ENCODE measurements at places on chromosomes 2 and 18.

GRCh38 chr18:36692371-36692770 is 136.4 kb downstream of the TPGS2 start:
- DNase-seq = no peak

DNA sequence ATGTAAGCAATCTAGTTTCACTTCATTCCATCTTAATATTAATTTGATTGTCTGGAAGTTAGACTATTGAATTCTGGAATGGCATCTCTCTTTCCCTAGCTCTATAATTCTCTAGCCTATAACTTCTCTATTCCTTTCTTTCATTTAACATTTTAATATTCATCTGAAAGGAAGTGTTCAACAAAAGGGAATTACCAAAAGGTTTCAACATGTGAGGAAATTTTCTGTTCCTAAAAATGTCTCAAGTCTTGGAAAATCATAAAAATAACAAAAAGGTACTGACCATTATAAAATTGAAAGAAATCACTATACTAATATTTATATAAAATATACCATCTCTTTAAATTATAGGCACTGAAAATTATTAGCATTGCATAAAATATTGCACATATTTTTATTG is 228.7 kb downstream of the TXNL1 start:
- DNase-seq = no peak

DNA sequence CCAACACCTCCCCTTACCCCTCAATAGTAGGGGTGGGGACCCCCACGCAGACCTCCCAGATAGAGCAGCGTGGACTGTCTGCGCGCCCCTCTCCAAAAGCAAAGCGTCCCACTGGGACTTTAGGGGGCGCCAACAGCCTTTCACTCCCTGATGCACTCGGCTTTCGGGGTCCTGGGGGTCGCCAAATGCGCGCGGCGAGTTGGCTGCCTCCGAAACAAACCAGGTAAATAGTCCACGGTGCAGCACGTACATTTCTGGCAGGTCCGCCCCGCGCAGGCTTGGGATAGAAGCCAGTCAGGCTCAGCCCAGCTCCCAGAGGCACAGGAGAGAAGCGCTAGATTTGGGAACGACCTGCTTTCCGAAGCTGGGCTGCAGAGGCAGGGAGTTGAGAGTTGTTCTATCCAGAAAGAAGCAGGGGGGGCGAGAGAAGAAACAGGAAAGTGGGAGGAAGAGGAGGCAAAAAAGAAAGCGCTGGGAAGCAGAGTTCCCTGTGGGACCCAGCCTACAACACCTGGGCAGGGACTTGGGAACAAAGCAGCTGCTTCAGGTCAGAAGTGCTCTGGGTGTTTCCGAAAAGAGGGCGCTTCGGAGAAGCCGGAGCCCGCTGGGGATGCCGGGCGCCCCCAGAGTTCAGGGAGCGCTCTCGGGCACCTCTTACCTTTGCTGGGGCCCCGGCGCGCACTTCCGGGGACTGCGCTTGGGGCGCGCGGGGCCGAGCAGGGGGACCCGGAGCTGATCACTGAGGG is 544 bp downstream of the EVA1A start:
- no peak for DNase-seq

GRCh38 chr18:48161191-48161910 is 230.9 kb upstream of the SMAD2 start:
- no peak for DNase-seq

- DNase-seq = no peak
These were observed 520.5 kb downstream of the KCNJ3 start for GRCh38 chr2:155218945-155219344.

DNA sequence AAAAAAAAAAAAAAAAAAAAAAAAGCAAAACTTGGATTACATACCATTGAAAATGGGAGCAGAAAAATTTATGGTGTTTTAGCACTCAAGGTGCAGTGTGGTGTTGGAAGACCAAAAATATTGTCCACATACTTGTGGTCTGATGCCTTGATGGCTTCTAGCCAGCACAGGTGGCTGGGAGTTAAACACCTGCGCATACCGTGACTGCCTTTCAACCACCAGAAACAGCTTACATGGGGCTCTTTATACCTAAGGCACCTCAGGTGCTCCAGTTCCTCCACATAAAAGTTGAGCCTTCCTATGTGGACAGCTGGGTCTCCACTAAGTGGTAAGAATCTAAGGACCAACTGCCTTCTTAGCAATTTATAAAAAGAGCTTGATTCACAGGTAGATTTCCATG is 802.6 kb upstream of the CELF4 start:
- DNase-seq = no peak

GRCh38 chr18:62399781-62400308 is 74.7 kb downstream of the TNFRSF11A start:
- no peak for DNase-seq

DNA sequence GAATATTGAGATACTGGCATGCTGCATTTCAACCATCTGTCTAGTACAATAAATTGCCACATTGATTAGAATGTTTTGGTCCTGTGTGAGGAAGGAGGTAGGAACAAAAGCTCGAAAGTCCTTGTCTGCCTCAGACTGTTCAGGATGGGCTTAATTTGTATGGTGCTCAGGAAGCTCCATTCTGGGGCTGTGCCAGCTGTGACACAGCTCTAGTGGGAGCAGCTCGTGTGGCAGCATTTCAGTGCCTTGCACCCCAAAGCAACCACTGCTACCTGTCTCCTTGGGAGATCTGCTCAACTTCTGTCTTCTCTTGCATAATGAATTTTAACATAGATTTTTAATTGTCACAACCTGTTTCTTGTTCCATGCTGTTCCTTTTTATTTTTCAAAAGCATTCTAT is 144.4 kb upstream of the THUMPD2 start:
- no peak for DNase-seq

DNA sequence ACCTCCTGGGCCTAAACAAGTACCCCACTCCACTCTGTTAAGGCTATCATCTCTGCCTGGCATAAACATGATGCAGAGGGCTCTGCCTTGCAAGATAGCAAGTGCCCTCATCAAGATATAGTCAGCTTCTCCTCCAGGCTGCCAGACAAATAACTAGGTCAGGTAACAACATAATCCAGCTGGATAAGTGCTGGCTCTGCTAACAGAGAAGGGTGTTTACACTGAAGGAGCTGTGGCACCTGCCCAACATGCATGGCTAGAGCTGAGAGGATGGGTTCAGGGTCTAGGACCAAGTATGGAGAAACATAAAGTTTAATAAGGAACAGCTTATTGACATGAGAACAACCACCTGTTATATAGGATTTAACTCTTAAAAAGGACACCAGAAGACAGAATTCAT is 42.8 kb downstream of the DLGAP1 start:
- no peak for DNase-seq

- no peak for DNase-seq
These were observed 244.7 kb downstream of the HRH4 start for GRCh38 chr18:24704946-24705630.

DNA sequence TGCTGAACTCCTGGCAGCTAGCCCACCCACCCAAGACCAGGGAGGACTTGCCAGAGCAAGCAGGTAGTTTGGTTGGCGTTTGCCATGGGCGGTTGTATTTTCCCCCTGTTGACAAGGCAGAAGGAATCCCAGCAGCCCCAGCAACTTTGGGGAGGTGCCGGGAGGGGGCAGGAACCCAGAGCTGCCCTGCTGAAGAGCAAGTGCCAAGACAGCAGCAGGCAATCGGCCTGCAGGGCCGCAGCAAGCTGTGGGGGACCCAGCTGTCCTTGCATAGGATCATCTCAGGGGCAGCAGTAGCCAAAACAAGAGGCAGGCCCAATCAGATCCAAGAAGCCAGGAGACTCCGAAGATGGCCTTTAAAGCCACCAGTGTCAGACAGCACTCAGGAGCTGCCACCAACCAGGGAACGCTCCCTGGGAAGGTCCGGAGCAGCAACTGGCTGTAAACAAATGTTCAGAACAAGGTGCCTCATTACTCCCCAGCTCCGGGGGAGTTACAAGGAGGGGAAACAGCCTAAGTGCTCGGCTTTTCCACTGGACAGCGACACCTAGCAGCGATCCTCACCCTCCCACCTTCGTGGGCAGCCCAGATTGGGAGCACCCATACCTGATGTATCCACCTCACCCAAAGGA is 2.1 kb downstream of the ST8SIA5 start:
- DNase-seq = no peak

DNA sequence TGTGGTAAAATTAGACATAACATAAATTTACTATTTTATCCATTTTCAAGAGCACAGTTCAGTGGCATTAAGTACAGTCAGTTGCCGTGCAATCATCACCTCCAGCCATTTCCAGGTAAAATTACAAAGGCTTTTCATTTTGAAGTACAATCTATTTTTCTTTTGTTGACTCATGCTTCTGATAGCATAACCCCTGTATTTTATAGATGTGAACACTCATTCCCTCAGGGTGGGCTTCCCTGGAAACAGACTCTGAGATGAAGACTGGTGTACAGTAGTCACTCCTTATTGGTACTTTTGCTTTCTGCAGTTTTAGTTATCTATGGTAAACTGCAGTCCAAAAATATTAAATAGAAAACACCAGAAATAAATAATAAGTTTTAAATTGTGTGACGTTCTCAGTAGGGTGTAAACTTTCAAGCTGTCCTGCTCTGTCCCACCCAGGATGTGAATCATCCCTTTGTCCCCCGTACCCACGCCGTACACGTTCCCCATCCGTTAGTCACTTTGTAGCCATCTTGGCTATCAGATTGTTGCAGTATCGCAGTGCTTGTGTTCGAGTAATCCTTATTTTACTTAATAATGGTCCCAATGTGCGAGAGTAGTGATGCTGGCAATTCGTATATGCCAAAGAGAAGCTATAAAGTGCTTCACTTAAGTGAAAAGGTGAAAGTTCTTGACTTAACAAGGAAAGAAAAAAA is 41.1 kb upstream of the NAB1 start:
- DNase-seq = no peak

- DNase-seq = no peak
These were observed 21.3 kb upstream of the NRXN1 start for GRCh38 chr2:51053213-51053612.

- no peak for DNase-seq
These were observed 79.9 kb upstream of the FAM237A start for GRCh38 chr2:206562375-206562774.

GRCh38 chr2:105746177-105747080 is 1.7 kb downstream of the NCK2 start:
- no peak for DNase-seq

GRCh38 chr18:26228562-26229260 is 2.5 kb downstream of the TAF4B start:
- no peak for DNase-seq

DNA sequence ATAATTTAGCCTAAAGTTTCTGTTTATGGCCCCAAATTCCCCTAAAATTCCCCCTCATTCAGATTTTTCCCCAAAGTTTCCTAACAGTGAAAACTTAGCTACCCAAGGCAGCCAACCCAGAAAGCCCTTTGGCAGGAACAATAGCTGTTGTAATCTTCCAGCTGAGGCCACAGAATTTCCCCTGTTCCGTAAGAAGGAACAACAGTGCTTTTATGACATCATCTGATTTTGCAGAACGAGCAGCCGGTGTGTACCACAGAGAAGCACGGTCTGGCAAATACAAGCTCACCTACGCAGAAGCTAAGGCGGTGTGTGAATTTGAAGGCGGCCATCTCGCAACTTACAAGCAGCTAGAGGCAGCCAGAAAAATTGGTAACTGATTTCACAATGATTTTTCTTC is 6.3 kb downstream of the TNFAIP6 start:
- no peak for DNase-seq

- DNase-seq = peak; percentile 3
These were observed 971.3 kb upstream of the FAM98A start for GRCh38 chr2:34570266-34570872.

GRCh38 chr2:199382091-199382490 is 75.6 kb downstream of the SATB2 start:
- DNase-seq = no peak

DNA sequence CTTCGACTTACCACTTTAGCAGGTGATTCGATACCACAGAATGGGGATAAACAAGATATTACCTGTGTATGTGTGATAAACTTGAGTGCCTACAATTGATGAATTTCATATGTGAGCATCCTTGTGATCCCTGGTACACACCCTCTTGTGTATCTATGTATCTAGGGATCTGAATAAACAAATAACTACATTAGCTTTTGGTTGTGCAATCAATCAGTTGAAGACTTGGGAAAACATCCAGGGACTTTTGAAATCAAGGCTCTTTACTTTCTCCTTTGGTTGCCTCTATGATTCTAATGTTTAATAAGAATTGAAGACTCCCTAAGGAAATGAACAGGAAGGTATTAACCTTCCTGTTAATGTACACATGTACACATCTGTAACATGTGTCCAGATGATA is 97.3 kb upstream of the DCC start:
- DNase-seq = no peak

DNA sequence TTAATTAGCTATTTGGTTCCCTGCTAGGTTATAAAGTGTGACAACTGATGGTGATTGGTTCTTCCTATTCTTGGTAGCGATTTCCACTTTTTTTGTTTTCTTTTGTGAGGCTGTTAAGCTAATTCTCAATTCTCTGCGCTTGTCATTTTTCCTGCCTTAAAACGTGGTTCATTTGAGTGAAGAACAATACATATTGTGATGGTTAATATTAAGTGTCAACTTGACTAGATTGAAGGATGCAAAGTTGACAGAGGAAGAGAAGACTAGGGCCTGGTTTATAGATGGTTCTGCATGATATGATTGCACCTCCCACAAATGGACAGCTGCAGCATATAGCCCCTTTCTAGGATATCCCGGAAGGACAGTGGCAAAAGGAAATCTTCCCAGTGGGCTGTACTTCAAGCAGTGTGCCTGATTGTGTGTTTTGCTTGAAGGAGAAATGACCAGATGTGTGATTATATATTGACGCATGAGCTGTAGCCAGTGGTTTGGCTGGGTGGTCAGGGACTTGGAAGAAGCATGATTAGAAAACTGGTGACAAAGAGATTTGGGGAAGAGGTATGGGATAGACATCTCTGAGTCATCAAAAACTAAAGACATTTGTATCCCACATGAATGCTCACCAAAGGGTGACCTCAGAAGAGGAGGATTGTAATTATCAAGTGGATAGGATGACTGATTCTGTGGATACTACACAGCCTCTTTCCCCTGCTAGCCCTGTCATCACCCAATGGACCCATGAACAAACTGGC is 39.4 kb upstream of the ZNF804A start:
- DNase-seq = no peak

DNA sequence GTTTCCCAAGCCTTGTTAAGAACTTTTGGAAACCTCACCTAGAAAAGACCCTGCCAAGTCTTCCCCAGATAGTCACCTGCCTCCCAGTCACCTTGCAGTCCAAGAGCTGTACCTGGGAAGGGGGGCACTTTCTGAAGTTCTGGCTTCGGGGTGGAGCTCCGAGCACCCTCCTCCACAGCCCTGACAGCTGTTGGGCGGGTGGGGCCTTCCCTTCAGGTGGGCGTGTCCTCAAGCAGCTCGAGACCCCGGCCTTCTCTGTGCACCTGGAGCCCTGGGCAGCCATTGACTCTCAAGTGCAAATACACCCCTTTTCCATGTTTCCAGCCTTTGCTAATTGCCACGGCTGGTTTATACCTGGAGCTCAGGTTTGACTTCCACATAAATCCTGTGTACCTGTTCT is 37.0 kb upstream of the IGFBP5 start:
- DNase-seq = no peak

- no peak for DNase-seq
These were observed 306.9 kb downstream of the ZNF516 start for GRCh38 chr18:76188097-76188496.

DNA sequence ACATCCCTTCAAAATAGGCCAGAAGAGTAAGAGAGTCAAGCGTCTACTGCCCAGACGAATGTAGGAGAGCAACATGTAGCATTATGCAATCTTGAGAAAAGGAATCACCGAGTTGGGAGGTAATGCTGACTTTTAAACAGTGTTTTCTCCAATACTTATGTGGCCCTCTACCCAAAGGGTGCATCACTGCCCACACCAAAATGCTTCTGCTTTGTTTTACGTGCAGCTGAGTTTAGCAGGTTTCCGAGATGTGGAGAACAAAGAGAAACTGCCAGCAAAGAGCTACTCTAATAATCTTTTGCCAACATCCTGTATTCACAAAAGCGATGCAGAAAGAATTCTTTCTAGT is 63.4 kb upstream of the ZEB2 start:
- DNase-seq = no peak
